Fibroblast of pulmonary artery (primary cell): ENCODE measurements at places on chromosomes 12 and 14.
A peak's percentile ranks its signal among the peaks of the same experiment; 100 is the strongest.

DNA sequence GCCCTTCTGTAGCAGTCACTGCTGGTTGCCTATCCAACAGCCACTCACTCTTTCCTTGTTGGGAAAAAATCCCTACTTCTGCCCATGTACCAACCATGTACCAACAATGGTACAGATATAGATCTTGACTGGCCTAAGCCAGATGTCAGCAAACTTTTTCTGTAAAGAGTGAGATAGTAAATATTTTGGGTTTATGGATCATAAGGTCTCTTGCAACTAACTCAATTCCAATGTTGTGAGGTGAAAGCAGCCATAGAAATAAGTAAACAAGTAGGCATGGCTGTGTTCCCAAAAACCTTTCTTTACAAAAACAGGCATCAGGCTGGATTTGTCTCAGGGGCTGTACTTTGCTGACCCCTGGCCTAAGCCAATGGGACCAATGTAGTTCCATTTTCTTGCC is 73.5 kb downstream of the ARMH4 start:
- peak; percentile 5 for DNase-seq

DNA sequence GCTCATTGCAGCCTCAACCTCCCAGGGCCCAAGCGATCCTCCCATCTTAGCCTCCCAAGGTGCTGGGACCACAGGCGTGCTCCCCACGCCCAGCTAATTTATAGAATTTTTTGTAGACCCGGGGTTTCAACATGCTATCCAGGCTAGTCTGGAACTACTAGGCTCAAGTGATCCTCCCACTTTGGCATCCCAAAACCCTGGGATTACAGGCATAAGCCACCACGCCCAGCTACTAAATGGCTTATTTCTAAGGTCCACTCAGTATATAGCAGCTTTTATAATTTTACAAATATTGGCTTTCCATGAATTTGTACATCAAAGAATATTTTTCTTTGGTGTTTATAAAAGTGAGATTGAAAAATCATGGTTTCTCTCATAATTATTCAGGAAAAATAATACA is 167.8 kb downstream of the TTC7B start:
- no peak for DNase-seq

- DNase-seq, result no peak
Observed at GRCh38 chr14:55603401-55603953, 23.5 kb downstream of the KTN1 start.

DNA sequence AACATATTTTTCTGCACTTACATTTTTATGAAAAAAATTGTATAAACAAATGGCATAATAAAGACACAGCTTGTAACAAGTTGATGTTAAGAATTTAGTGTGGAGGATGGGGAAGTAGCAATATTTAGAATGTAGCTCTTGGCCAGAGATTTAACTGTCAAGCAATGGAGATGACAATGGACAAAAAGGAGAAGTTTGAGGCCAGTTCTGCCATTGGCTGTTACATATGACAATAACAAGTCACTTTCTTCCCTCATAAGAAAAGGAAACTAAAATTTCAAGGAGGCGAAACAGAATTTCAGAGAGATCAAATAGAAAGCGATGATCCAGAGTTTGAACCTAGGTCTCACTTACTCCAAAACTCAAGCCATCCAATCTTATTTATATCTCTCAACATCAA is 122.8 kb upstream of the CCDC175 start:
- no peak for DNase-seq

GRCh38 chr12:49369411-49370145 is 2.3 kb downstream of the SPATS2 start:
- DNase-seq, result peak; percentile 69

DNA sequence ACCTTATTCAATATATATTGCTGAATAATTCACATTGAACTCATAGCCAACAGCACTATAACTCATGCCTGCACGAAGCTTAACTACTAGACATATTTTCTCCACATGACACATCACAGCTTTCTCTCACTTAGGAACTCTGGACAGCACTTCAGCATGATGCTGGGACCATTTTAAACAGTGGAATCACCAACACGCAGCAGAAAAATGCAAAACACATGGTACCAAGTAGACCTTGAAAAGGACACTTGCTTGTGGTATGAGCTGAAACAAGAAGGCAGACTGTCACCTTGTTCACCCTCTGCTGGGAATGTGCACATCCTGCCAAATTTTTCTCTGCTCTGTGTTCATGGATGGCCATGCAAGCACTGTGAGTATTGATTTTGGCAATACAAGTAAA is 34.8 kb upstream of the CD9 start:
- no peak for DNase-seq

GRCh38 chr14:95331708-95332408 is 12.2 kb upstream of the CLMN start:
- DNase-seq, result no peak

GRCh38 chr14:101810897-101811621 is 49.5 kb downstream of the PPP2R5C start:
- peak; percentile 28 for DNase-seq
